Activated CD8-positive, alpha-beta T cell treated with anti-CD3 and anti-CD28 coated beads for 36 hours (primary cell): ENCODE measurements at places on chromosomes 7 and 10.

DNA sequence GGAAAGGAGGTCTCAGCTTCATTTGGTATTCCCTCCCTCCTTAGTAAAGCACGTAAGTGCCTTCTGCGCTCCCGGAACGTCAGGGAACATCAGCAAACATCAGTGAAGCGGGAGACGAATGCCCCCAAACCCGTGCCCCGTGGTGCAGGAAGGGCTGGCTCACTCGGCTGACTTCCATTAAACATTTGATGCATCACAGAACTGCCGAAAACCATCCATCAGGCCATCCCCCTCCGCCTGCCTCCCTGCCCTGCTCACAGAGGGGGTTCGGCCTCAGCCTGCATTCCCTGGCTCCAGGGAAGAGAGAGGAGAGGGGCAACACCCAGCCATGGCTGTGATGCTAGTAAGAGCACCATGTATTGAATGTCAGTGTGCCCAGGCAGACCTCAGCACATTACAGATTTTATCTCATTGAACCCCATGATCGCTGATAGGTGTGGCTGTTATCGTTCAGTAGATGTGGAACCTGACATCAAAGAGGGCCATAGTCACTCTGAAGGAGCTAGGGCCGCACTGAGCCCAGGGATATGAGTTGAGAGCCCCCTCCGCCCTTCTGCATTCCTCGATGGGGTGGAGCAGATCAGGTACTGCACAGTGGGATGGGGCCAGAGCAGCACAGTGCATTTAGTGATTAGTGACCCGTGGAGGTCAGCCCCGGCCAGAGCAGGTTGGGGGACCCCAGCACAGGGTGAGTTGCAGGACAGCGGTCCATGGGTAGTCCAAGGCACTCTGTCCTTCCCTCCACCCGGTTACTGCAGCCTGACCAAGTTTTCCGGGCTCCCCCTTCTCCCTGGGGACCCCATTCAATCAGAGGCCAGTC, 146.4 kb downstream of the RPS24 start:
- no peaks in the 10 kb centered on the region for H3K36me3 ChIP-seq
- H3K27me3 ChIP-seq: no peaks in the 10 kb centered on the region
- no peak for DNase-seq
- H3K4me3 ChIP-seq: no peak overlapping the region
- H3K4me1 ChIP-seq: no peaks in the 10 kb centered on the region
- H3K27ac ChIP-seq: no peak overlapping the region

DNA sequence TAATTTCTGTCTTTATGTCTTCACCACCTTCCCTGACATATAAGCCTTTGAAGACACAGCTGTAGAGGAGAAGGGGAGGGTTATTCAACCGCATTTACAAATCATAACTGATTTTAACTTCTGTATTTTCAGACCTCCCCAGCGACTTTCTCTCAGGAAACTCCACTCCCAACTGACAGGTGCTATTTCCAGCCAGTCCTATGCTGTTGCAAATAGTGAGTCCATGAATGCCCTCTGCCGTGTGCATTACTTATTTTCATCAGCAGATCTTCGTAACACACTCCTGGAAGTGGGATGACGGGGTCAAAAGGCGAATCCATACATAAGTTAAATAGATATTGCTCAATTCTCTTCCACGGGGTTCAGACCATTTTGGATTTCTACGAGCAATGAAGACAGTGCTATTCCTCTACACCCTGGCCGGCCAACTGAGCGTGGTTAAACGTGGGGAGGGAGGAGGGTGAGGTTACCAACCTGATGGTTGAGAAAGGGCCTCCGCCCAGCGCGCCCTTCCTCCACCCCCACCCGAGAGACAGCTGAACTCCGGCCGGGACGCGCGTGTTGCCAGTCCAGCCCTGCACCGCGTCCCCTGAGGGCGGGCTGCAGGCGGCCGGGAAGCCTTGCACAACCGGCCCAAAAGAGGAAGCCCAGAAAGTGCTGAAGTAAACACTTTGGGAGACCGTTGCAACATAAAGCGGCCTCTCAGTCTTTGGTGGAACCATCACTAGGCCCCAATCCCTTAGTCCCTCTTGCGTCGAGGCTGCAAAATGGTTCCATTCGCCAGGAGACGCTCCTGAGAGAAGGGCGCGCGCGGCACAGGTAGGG, at the start of gene APBB1IP:
TSS of gene APBB1IP (plus strand) at position 705 of the 825 bp plus-strand sequence. CDS start 53,986 bp downstream, outside the sequence.
- peaks cover 17% of the 10 kb centered on the region for H3K36me3 ChIP-seq
- H3K4me3 ChIP-seq: peak within 1 kb of the TSS; percentile 95
- no peaks in the 10 kb centered on the region for H3K27me3 ChIP-seq
- peak; percentile 67 for DNase-seq

DNA sequence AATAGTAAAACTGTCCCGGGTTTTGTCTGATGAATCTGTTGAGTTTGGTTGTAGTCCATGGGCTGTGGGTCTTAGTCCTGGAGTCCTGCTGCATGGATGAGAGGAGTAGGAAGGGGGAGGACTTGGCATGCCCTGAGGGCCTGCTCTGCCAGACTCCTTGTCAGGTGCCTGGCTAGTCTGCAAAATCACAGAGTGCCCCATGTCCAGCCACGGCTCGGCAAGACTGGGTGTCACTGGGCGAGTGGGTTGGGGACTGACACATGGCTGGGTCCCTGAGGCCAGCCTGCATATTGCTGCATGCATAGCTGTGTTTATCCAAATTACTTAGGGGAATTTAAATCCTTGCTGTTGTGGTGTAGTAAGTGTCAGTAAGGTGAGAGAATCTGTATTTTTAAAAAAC, 9.7 kb downstream of the MINDY4 start:
- H3K4me1 ChIP-seq: no peaks in the 10 kb centered on the region
- DNase-seq: no peak
- H3K36me3 ChIP-seq: peaks cover 2% of the 10 kb centered on the region
- no peak overlapping the region for H3K4me3 ChIP-seq

- no peak overlapping the region for H3K4me3 ChIP-seq
- no peak for DNase-seq
- H3K4me1 ChIP-seq: no peaks in the 10 kb centered on the region
- H3K27ac ChIP-seq: no peak overlapping the region
- H3K36me3 ChIP-seq: peaks cover 11% of the 10 kb centered on the region
Observed at GRCh38 chr7:129423700-129424410, 10.4 kb upstream of the STRIP2 start.
